ENCODE measurements at places on chromosomes 12 and 14.
A peak's percentile ranks its signal among the peaks of the same experiment; 100 is the strongest.

GRCh38 chr12:125132698-125133400, 67.6 kb downstream of the AACS start:
- DNase-seq = no peak

- DNase-seq = peak; percentile 43
Measured at GRCh38 chr12:109804820-109805761, 28.1 kb downstream of the TRPV4 start.

GRCh38 chr14:36768638-36769337, 107.1 kb downstream of the PAX9 start:
- DNase-seq = no peak

DNA sequence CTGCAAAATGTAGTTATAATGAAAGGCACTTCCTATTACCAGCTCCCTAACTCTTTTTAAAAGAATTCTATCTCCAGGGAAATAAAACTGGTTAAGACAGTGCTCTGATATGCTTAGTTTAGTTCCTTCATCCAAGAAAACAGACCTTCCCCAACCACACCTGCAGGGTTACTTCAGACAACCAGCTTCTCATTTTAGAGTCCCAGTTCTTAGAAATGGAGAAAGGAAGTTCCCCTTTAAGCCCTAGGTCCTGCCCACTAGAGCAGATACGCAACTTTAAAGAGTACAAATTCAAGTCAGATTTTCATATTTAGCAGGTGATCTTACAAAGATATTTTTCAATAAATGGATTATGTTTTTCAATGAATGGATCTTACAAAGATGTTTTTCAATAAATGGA, 4.4 kb upstream of the WSB2 start:
- no peak for DNase-seq

GRCh38 chr12:130689408-130690405, 26.4 kb downstream of the RIMBP2 start:
- no peak for DNase-seq

- no peak for DNase-seq
Measured at GRCh38 chr12:45304514-45305178, 88.8 kb downstream of the ANO6 start.

DNA sequence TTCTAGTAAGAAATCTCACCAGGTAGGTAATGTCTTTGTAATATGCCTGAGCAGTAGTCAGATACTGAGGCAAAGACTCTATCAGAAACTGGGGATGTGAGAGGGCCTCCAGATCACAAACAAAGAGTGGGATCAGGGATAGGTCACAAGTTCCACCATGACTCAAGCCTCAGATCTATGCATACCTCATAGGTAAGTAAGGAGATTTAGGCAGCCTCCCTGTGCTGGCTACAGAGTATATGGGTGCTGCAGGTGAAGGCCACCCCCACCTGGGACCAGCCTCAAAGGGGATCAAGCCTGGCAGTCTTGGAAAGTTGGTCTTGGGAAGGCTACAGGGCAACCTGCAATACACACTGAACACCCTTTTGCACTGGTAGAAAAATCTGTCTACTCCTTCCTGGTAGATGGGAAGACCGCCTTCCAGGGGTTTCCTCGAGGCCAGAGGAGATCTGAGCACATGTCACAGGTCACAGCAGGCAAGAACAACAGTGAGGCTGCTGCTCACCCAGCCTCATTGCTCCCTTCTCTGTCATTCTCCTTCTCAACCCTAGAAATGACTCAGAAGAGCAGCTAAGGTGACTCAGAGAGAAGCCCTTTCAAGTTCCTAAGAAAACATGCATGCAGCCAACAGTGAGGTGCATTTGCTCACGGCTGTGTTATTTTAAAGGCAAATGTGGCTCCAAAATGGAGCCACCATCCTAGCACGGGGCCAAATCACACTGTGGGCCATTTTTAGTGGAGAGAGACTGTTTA, 143.4 kb upstream of the CDKN3 start:
- DNase-seq = no peak

GRCh38 chr12:8081251-8081920, 688 bp upstream of the NECAP1 start:
- no peak for DNase-seq

GRCh38 chr12:31004666-31005065, 69.0 kb upstream of the DDX11 start:
- no peak for DNase-seq

DNA sequence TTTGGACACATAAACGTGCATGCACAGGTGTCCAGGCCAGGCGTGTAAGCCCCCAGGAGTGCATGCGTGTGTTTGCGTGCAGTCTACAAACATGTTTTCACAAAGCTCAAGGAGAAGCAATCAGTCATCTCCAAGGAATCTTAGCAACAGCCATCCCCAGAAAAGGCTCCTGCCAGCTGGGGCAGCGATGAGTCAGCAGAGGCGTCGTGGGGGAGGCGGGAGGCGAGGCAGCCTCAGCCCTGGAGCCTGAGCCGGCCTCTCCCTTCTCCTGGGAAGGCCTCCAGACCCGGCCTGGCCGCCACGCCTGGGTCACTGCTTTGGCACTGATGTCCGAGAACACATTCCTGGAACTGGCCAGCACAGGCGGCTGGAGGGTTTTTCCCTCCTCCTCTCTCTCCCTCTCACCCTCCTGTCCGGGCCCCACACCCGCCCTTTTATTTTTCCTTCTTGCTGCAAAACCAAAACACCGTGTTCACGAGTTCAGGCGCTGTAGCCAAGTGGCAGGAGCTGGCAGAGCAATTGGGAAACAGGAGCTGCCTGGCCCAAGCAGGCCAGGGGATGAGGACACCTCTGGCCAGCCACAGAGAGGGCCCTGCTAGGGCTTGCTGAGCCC, 92.7 kb downstream of the LRRC74A start:
- no peak for DNase-seq

All from T-helper 17 cell (primary cell).